ENCODE measurements at places on chromosomes 5 and 9. TPM values are rescaled to one million over a fixed set of nuclear protein-coding genes. Genes with fewer than 3 reads are reported as not detected.

Gene NREP
- total RNA-seq = 24.6 TPM

Gene GKAP1
- 5.9 TPM for total RNA-seq

Gene NDOR1
- total RNA-seq = 26.4 TPM

DNA sequence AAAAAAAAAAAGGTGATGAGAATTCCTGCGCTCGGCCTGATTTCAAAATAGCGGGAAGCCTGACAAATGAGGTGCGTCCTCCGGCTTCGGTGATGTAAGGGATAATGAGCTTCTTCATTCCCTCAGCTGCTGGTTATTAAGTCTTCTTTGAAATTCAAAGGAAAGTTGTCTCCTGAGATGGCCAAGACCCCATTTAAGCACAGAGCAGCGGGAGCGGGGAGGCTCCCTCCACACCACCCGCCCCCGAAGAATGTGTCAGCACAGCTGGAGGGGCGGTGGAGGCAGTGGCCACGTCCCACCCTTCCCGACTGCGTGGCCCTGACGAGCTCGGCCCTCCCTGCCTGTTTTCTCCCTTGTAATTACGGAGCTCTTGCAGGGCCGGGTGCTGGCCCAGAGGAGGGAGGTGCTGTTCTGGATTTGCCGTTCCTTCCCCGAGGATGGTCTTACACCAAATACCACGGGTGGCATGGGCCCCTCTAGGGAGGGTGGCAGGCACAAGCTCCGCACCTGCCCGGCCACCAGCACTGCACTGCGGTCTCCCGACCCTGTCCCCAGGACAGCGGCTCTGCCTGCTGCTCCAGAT lies 31.0 kb downstream of the SLC9A3 start:
- H3K4me3 ChIP-seq = no peak overlapping the region
- H3K4me1 ChIP-seq = no peaks in the 10 kb centered on the region
- no peak overlapping the region for H3K27ac ChIP-seq
- DNase-seq = no peak

DNA sequence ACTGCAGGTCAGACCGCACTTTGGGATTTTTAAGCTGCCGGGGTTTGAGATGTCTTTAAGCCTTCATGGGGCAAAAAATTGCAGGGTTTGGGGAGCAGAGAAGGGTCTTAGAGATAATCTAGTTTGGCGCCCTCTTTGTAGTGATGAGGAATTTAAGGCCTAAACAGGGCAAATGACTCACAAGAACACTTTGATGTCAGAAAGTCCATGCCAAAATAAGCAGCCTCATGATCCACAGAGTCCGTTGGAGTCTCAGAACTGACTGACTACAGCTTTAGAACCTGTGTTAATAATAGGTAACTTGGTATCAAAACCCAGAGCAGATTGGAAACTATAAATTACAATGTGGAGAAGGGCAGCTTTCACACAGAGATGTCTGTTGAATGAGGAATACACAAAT lies 35.9 kb upstream of the PTGS1 start:
- no peaks in the 10 kb centered on the region for H3K4me1 ChIP-seq
- peaks cover 4% of the 10 kb centered on the region for H3K36me3 ChIP-seq
- peaks cover 17% of the 10 kb centered on the region for H3K27me3 ChIP-seq
- H3K4me3 ChIP-seq = no peak overlapping the region
- no peak overlapping the region for H3K27ac ChIP-seq

DNA sequence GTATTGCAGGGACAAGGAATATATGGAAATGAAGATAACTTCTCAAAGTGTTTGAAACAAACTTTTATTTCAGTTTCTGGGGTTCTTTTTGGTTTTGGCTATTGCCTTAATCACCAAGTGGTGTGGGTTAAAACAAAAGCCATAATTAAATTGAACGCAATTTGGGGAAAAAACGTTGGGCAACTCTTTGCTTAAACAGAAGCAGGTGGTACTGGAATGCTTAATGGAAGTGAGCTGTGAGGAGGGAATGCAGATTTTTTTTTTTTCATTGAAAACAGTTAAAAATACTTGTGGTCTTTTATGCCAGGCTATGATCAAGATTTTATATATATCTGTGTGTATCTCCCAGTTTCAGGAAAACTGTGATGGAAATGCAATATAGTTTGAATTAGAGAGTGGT lies 195.7 kb upstream of the TUT7 start:
- no peak overlapping the region for H3K4me3 ChIP-seq
- no peak for DNase-seq
- no peaks in the 10 kb centered on the region for H3K4me1 ChIP-seq
- H3K27ac ChIP-seq = no peak overlapping the region
- H3K36me3 ChIP-seq = no peaks in the 10 kb centered on the region

DNA sequence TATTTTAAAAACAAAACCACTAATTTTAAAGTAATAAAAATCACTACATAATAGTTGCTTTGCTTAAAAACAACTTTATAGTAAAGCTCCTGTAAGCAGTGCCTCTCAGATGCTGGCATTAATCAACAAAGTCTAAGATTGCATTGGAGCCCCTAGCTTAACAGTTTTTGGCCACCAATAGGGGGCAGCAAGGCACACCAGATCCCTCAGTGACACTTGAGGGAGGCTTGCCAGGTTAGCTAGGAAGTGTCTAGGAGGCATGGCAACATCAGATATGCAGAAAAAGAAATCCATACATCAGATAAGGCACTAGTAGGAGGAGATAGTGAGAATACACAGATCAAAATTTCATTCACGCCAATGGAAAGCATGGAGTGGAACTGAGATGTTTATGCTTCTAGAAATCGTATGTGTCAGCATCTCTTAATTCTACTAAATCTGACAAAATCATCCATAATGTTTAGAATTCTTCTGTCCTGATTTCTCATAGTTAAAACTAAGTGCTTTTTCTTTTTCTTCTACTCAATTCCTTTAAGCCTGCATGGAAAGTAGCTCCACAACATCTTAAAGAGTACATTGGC lies 73.6 kb upstream of the PAM start:
- no peaks in the 10 kb centered on the region for H3K36me3 ChIP-seq
- H3K4me1 ChIP-seq = no peaks in the 10 kb centered on the region
- no peak overlapping the region for H3K4me3 ChIP-seq
- DNase-seq = peak; percentile 87

DNA sequence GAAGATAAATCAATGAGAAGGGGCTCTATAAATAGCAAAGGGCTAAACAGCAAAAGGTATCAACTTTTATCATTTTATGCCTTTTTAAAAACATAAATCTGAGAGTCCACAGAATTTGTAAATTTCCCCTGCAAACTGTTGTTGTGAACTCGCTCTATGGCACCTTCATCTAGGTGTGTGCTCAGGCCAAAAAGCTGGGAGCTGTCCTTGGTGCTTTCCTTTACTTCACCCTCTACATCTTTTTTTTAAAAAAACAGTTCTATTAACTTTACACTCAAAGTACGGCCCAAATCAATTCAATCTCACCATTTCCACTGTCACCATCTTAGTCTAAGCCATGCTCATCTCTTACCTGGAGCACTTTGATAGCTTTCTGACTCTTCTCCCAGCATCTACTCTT lies 108.2 kb upstream of the GPR151 start:
- H3K4me3 ChIP-seq = no peak overlapping the region
- H3K4me1 ChIP-seq = no peaks in the 10 kb centered on the region
- H3K36me3 ChIP-seq = no peaks in the 10 kb centered on the region
- no peak for DNase-seq
- no peak overlapping the region for H3K27ac ChIP-seq

DNA sequence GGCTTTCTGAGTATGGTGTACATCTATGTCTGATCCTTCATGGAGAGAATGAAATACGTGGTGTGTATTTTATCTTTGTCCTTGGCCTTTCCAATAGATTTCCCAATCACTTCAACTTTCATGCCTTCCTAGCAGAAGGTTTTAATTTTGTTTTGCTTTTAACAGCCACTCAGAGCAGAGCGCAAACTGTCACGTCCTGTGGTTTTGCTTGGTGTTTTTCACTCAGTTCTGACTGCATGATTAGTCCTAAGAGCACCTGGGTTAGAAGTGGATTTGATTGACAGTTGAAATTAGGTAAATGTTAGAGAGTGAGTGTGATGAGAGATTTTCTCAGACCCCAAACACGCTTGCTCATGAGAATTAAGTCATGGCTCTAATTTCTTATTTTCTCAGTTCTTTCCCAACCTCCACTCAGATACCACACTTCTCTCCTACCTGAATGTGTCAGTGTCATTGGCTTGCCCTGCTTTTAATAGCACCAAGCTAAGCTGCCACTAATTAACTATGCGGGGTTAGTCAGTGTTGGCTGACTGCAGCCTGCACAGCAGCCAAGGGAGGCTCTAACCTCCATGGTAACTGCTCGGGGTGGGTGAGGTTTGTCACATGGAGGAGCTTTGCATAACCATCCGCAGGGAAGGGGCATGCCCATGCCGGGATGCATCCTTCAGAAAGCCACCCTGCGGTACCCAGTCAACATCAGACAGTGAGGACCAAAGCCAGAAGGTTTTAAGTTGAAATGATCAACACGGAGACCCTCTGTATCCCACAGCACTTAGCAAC lies 173.4 kb downstream of the NR3C1 start:
- no peaks in the 10 kb centered on the region for H3K27me3 ChIP-seq
- H3K4me1 ChIP-seq = peaks cover 50% of the 10 kb centered on the region
- DNase-seq = peak; percentile 38
- peaks cover 8% of the 10 kb centered on the region for H3K36me3 ChIP-seq
- H3K4me3 ChIP-seq = no peak overlapping the region

DNA sequence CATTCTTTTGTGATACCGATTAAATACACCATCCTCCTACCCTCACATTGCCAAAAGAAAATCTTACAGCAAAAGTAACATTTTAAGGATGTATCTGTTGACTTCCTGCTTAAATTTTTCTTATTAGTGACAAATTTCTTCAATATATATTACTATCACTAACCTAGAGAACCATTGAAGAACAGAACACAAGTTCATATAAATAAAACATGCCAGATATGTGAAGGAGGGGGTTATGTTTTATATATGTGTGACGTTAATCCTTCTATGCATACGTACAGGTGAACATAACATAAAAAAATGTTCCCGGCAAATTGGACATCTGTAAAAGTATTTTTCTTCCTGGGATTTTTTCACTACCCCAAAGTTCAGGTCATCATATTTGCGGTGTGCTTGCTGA lies at the start of gene OR13F1:
TSS of gene OR13F1 (plus strand) at position 301 of the 400 bp plus-strand sequence. CDS start at position 301, 0 bp downstream.
- H3K27ac ChIP-seq = no peak within 1 kb of the TSS
- no peaks in the 10 kb centered on the region for H3K4me1 ChIP-seq
- no peak for DNase-seq
- H3K4me3 ChIP-seq = no peak within 1 kb of the TSS
- H3K27me3 ChIP-seq = no peaks in the 10 kb centered on the region
- H3K36me3 ChIP-seq = no peaks in the 10 kb centered on the region

DNA sequence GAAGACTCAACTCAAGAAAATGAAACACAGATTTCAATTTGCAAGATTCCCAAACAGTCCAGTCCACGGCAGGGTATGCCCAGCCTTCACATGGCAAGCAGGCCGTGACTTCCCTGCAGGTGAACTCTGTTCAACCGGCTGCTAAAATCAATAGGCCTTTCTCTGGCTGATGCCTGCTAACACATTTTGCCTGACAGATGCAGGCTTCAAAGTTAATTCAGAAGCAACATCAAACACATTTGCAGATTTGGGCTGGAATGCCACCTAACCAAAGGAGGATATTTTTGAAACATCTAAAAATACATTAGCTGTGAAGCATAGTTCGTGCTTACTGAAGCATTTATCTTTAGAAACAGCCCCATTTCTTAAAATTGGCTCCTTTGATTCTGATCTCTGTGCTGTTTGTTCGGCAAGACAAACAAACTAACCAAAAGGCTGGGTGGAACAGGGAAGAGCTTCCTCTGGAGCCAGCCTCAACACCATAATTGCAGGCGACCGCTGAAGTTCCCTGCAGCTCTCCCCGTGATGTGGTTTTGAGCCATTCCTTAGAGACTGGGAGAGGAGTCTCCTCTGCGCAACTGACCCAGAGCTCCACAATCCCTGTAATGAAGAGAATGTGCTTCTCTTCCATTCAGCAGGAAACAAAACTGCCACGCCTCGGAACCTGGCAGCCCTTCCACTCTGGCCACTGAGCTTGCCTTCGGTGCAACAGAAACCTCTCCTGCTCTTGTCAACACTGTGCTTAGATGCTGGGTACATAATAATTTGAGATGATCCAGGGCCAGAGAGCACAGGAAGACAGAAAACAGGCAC lies 126.5 kb downstream of the MYO10 start:
- no peaks in the 10 kb centered on the region for H3K27me3 ChIP-seq
- DNase-seq = no peak
- H3K36me3 ChIP-seq = peaks cover 37% of the 10 kb centered on the region
- no peak overlapping the region for H3K4me3 ChIP-seq
- peak overlapping the region; percentile 43 for H3K27ac ChIP-seq
- peaks cover 53% of the 10 kb centered on the region for H3K4me1 ChIP-seq

GRCh38 chr9:119343059-119343990 lies 25.9 kb downstream of the BRINP1 start:
- H3K27me3 ChIP-seq = no peaks in the 10 kb centered on the region
- DNase-seq = no peak
- no peak overlapping the region for H3K27ac ChIP-seq

DNA sequence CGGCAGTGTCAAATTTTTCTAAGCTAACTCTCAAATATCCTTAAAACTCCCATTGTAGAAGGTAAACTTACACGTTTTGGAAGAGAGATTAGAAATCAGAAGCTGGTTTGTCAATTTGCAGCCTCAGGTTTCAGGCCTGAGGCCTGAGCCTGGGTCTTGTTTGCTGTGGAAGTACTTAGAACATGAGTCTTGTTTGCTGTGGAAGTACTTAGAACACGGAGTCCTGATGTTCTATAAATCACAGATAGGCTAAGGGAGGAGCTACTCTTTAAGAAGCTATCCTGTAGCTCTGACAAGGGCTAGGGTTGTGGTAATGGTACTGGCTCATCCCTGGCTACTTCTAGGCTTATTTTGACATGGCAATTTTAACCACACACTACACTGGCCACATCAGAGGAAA lies 97.8 kb downstream of the FBXW11 start:
- no peak for DNase-seq
- no peaks in the 10 kb centered on the region for H3K36me3 ChIP-seq
- no peak overlapping the region for H3K27ac ChIP-seq

GRCh38 chr5:74934949-74935751 lies 69.0 kb upstream of the FAM169A start:
- H3K27me3 ChIP-seq = no peaks in the 10 kb centered on the region
- peaks cover 43% of the 10 kb centered on the region for H3K4me1 ChIP-seq
- peak overlapping the region; percentile 23 for H3K27ac ChIP-seq
- peak; percentile 63 for DNase-seq
- H3K4me3 ChIP-seq = peak overlapping the region; percentile 41

GRCh38 chr5:9498541-9499497 lies 47.1 kb downstream of the SEMA5A start:
- H3K4me3 ChIP-seq = no peak overlapping the region
- no peaks in the 10 kb centered on the region for H3K4me1 ChIP-seq
- no peak for DNase-seq
- no peak overlapping the region for H3K27ac ChIP-seq
- H3K27me3 ChIP-seq = no peaks in the 10 kb centered on the region
